CD14-positive monocyte (primary cell): ENCODE measurements at places on chromosomes 12 and 14. TPM values are rescaled to one million over a fixed set of nuclear protein-coding genes. Genes with fewer than 3 reads are reported as not detected.

The PRH2 gene
- polyA plus RNA-seq: not detected

The BATF gene
- polyA plus RNA-seq: 20.9 TPM

The LRRC23 gene
- 4.9 TPM for polyA plus RNA-seq

The CLEC4E gene
- 22.6 and 50.8 TPM in 2 replicates for polyA plus RNA-seq

The LAG3 gene
- polyA plus RNA-seq: not detected

The LRIG3 gene
- not detected in 2 replicates for polyA plus RNA-seq

The TAS2R42 gene
- not detected for polyA plus RNA-seq

The MORN3 gene
- not detected for polyA plus RNA-seq

- no peaks in the 10 kb centered on the region for H3K36me3 ChIP-seq
- peak; percentile 3 for DNase-seq
- H3K4me3 ChIP-seq: peak overlapping the region; percentile 71
- H3K4me1 ChIP-seq: peaks cover 48% of the 10 kb centered on the region
These were observed 599 bp downstream of the PAPLN start for GRCh38 chr14:73237786-73238423.

GRCh38 chr12:49296836-49297694 lies 2.1 kb downstream of the PRPH start:
- H3K36me3 ChIP-seq: no peaks in the 10 kb centered on the region
- DNase-seq: no peak
- peaks cover 13% of the 10 kb centered on the region for H3K4me1 ChIP-seq
- no peak overlapping the region for H3K27ac ChIP-seq
- H3K27me3 ChIP-seq: peaks cover 37% of the 10 kb centered on the region

GRCh38 chr12:127293507-127294310 lies 973.3 kb upstream of the TMEM132C start:
- H3K27me3 ChIP-seq: no peaks in the 10 kb centered on the region
- no peak overlapping the region for H3K27ac ChIP-seq

DNA sequence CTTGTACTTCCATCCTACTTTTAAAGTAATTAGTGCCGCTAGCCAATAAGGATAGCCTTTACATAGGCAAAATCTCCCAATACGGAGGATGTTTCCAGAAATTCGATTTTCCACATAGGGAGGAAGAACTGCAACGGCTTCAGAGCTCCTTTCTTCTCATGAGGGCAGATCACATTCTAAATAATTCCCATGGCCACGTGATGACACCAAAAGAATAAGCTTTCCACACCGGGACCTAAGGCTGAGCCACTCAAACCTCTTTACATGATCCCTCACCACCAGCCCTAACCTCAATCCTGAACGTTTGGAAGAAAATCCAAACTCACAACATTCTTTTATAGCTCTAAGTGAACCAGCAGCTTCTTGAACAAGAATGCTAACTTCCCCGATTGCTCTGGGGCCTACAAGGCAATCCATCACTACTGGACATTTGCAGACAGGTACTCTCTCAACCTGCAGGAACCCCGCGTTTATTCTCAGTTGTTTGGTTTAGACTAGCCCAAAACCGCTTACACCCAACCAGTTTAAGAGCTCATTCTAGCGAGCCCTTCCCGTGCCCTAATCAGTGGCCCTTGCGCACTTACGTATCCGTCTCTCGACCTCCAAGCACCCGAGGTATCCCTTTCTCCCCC lies 884 bp downstream of the CAPRIN2 start:
- H3K4me1 ChIP-seq: peaks cover 13% of the 10 kb centered on the region
- H3K4me3 ChIP-seq: peak overlapping the region; percentile 71
- H3K27me3 ChIP-seq: no peaks in the 10 kb centered on the region
- DNase-seq: no peak

- H3K27me3 ChIP-seq: no peaks in the 10 kb centered on the region
- no peaks in the 10 kb centered on the region for H3K4me1 ChIP-seq
- no peaks in the 10 kb centered on the region for H3K36me3 ChIP-seq
- no peak for DNase-seq
These were observed 103.9 kb downstream of the NPAS3 start for GRCh38 chr14:33042591-33042990.

DNA sequence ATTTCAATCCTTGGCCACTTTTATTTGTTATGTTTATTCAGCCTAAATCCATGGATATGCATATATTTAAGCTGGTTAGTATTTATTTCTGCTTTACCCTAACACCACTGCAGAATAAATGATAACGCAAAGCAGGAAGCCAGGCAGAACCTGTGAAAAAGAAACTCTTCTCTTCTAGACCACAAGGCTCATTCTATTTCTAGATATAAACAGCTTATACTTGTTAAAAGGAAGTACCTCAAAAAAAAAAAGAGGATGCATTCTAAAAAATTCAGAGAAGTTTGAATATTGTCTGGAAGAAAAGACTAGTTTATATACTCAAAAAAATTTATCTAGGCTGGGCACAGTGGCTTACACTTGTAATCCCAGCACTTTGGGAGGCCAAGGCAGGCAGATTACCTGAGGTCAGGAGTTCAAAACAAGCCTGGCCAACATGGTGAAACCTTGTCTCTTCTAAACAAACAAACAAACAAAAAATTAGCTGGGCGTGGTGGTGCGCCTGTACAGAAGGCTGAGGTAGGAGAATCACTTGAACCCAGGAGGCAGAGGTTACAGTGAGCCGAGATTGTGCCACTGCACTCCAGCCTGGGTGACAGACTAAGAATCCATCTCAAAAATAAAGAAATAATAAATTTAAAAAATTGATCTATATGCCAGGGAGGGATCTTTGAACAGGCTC lies 55.8 kb downstream of the GALNT4 start:
- H3K27ac ChIP-seq: peak overlapping the region; percentile 16
- no peak overlapping the region for H3K4me3 ChIP-seq
- peaks cover 12% of the 10 kb centered on the region for H3K4me1 ChIP-seq
- DNase-seq: no peak

- H3K4me3 ChIP-seq: no peak overlapping the region
- H3K4me1 ChIP-seq: no peaks in the 10 kb centered on the region
- no peak for DNase-seq
- no peaks in the 10 kb centered on the region for H3K27me3 ChIP-seq
These were observed 61.6 kb upstream of the KTN1 start for GRCh38 chr14:55518391-55518790.

GRCh38 chr14:60867503-60868172 lies 113.2 kb downstream of the TRMT5 start:
- no peak overlapping the region for H3K27ac ChIP-seq
- no peak overlapping the region for H3K4me3 ChIP-seq
- no peak for DNase-seq
- H3K4me1 ChIP-seq: no peaks in the 10 kb centered on the region
- no peaks in the 10 kb centered on the region for H3K27me3 ChIP-seq

DNA sequence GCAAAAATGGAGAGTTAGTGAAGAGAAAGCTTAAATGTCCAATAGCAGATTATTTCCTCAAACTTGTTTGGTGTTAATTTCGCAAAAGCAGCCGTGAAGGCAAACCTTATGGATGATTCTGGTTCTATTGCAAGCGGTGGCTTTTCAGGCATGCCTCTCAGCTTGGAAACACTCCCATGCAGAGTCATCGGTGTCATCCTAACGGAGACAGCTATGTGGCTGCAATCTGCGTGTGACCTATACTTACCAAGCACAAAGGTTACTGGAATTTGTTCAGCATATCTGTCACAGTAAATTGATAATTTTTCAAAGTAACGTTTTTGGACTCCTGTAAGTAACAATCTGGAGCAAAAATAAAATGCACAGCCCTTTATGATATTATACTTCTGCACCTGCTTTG lies 5.0 kb downstream of the BEST3 start:
- H3K27me3 ChIP-seq: no peaks in the 10 kb centered on the region
- DNase-seq: no peak
- H3K36me3 ChIP-seq: no peaks in the 10 kb centered on the region
- peaks cover 1% of the 10 kb centered on the region for H3K4me1 ChIP-seq

DNA sequence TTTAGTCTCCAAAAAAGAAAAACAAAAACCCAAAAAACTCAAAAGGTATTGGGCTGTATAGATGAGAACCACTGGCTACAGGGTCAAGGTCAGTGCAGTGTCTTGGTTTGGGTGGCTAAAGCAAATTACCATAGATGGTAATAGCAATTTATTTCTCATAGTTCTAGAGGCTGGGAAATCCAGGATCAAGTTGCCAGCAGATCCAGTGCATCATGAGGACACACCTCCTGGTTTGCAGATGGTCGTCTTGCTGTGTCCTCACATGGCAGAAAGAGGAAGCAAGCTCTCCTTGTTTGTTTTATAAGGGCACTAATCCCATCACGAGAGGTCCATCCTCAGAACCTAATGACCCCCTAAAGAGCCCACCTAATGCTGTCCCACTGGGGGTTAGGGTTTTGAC lies 11.2 kb downstream of the COX14 start:
- no peaks in the 10 kb centered on the region for H3K27me3 ChIP-seq
- no peak overlapping the region for H3K4me3 ChIP-seq
- H3K27ac ChIP-seq: no peak overlapping the region
- peaks cover 89% of the 10 kb centered on the region for H3K36me3 ChIP-seq

- H3K4me1 ChIP-seq: no peaks in the 10 kb centered on the region
- no peak for DNase-seq
- H3K36me3 ChIP-seq: no peaks in the 10 kb centered on the region
- H3K27me3 ChIP-seq: no peaks in the 10 kb centered on the region
- H3K27ac ChIP-seq: no peak overlapping the region
These were observed 442.8 kb upstream of the FBXO33 start for GRCh38 chr14:39875028-39875427.

DNA sequence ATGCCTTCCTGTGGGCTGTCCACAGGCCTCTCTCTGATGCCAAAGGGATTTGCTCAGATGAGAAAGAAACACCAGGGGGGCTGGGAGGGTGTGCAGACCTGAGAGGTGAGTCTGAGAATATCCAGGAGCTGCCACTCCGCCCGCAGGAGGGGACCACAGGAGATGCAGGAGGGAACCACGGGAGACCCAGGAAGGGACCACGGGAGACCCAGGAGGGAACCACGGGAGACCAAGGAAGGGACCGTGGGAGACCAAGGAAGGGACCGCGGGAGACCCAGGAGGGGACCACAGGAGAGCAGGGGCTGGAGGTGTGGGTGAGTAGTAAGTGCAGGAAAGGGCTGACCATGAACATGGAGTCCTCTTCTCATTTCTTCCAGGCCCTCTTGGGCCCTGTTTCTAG lies 74.6 kb upstream of the SFSWAP start:
- no peak overlapping the region for H3K4me3 ChIP-seq
- H3K4me1 ChIP-seq: no peaks in the 10 kb centered on the region
- H3K27ac ChIP-seq: no peak overlapping the region
- no peaks in the 10 kb centered on the region for H3K27me3 ChIP-seq
- DNase-seq: no peak

DNA sequence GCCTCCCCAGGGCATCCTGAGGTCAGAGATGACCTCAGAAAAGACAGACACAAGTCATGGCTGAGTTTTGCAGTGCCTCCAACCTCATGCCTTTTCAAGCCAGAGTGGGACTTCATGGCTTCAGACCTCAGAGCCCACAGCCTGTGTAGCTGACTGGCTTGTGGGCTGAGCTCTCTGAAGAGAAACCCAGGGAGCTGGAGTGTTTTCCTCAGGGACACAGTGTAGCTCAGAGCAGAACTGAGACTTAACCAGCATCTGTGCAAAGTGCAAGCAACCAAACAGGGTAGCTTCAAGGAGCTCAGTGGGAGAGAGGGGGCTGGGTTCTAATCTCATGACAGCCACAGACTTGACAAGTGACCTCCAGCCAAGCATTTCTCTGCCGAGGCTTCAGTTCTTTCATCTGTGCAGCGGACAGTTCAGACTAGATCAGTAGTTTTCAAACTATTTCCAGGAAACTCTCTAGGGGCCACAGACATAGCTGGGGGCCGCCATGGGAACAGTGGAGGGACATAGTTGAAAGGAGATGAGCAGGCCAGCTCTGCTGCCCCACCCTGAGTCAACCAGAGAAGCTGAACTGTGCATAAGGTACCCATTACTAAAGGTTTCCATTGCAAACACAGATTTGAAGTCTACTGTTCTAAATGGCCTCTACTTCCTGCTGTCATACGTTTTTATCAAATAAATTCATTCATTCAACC lies 80.0 kb downstream of the LGMN start:
- no peaks in the 10 kb centered on the region for H3K27me3 ChIP-seq
- no peak overlapping the region for H3K4me3 ChIP-seq
- peaks cover 64% of the 10 kb centered on the region for H3K4me1 ChIP-seq
- peaks cover 73% of the 10 kb centered on the region for H3K36me3 ChIP-seq
- DNase-seq: no peak
- H3K27ac ChIP-seq: peak overlapping the region; percentile 65

GRCh38 chr12:92769124-92769901 lies 66.5 kb downstream of the PLEKHG7 start:
- no peak overlapping the region for H3K4me3 ChIP-seq
- H3K36me3 ChIP-seq: no peaks in the 10 kb centered on the region
- no peaks in the 10 kb centered on the region for H3K27me3 ChIP-seq

DNA sequence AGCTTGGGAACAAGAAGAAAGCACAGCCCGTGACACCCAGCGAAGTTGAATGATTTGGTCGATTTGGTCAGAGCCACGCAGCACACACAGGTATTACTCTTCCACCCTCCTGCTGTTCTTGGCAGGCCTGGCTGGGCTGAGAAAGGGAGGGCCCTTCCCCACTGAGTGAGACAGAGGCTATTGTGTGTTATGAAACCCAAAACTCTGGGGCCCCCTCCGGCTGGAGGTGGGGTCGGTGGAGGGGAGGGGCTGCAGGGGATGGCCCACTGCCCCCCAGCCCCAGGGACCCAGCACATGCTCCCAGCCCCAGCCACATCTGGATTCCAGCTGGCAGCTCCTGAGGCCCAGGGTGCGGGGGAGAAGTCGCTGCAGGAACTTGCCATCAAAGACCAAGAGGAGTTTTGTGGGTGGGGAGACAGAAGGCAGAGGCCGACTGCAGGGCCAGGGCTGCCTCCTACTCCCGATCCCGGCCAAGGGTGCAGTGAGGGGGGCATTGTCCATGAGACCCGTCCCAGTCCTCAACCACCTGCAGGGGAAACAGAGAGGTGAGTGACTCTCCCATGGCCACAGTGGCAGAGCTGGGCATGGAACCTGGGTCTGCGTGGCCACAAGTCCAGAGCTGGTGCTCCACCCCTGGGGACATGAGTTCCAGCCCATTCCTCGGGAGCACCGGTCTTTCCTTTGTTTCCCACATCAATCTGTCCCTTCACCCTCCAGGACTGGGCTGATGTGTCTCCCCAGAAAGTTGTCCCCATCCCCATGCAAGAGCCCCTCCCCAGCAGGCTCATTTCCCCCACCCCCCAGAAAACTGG lies 8.7 kb downstream of the TMEM119 start:
- no peak overlapping the region for H3K27ac ChIP-seq
- no peaks in the 10 kb centered on the region for H3K4me1 ChIP-seq
- H3K4me3 ChIP-seq: no peak overlapping the region
- no peaks in the 10 kb centered on the region for H3K27me3 ChIP-seq

- no peaks in the 10 kb centered on the region for H3K4me1 ChIP-seq
- no peak overlapping the region for H3K4me3 ChIP-seq
- no peaks in the 10 kb centered on the region for H3K27me3 ChIP-seq
- no peak overlapping the region for H3K27ac ChIP-seq
These were observed 40.0 kb downstream of the STX2 start for GRCh38 chr12:130799051-130799450.

DNA sequence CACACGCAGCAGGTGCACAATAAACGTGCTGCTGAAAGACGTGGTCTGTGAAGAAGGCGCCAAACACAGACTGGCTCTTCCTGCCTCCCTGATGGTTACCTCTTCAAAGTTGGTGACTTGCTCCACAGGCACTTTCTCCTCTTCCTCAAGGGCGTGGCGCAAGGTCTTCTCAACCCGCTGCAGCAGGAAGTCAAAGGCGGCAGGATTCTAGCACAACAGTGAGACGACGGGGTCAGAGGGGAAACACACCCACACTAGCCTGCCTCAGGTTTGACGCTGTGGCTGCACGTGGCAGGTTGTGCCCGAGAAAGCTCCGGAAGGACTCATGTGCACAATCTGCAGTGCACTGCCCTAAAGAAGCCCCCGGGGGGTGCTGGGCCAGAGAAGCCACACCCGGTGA lies 15.0 kb downstream of the POLE start:
- no peak for DNase-seq
- H3K27ac ChIP-seq: no peak overlapping the region
- H3K4me3 ChIP-seq: no peak overlapping the region
- peaks cover 88% of the 10 kb centered on the region for H3K36me3 ChIP-seq
- no peaks in the 10 kb centered on the region for H3K27me3 ChIP-seq
